ENCODE measurements at places on chromosomes 6 and 20.
A peak's percentile ranks its signal among the peaks of the same experiment; 100 is the strongest.

DNA sequence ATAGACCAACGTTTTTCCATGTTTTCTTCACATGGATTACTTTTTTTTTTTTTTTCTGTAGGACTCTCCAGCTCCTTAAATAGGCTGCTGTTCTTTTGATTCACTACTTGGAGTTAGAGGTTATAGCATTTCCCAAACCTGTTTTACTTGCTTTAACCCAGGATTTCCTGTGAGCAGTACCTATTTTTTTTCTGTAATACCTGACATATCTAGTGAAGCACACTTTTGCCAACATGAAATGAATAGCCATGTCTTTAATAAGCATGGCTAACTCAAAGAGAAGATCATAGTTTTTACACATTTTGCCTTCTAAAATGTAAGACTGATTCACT is 137.0 kb downstream of the FOXA2 start:
- H3K36me3 ChIP-seq: no peaks in the 10 kb centered on the region
- H3K4me3 ChIP-seq: no peak overlapping the region
- no peaks in the 10 kb centered on the region for H3K4me1 ChIP-seq
- no peak overlapping the region for H3K27ac ChIP-seq

GRCh38 chr6:154249499-154250298 is 106.9 kb downstream of the IPCEF1 start:
- H3K27me3 ChIP-seq: no peaks in the 10 kb centered on the region
- no peak overlapping the region for H3K27ac ChIP-seq
- H3K4me3 ChIP-seq: no peak overlapping the region
- no peaks in the 10 kb centered on the region for H3K4me1 ChIP-seq

DNA sequence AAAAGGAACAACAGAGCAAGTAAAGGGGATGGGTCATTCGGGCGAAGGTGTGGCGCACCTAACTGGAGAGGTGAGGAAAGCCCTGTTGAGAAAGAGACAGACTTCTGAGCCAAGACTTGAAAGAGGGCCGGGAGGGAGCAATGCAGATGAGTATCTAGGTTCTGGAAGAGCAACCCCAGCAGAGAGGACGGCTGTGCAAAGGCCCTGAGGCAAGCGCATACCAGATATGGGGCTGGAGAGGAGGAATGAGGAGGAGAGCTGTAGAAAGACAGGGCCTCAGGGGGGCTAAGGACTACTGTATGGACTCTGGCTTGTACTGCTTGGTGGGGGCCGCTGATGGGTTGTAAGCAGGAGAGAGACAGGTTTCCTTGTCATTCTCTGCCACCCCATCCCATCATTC is 21.9 kb downstream of the TRERF1 start:
- H3K4me1 ChIP-seq: peaks cover 10% of the 10 kb centered on the region
- H3K27me3 ChIP-seq: no peaks in the 10 kb centered on the region
- no peak overlapping the region for H3K4me3 ChIP-seq
- H3K27ac ChIP-seq: no peak overlapping the region
- DNase-seq: no peak

DNA sequence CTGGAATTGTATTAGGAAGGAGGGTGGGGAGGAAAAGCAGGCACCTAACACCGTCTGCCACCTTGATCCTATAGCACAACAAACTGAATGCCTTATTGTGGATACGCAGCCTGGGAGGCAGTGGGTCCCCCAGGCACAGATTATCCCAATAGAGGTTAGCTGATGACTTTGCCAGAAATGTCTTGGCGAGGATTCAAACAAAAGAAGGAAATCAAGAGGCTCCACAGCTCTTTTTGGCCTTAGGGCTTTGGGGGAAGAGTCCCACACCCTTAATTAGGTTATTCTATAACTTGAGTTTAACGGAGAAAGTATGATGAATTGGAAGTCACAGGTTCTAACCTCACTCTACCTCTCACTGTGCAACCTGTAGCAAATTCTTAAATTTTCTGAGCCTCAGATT is 102.0 kb downstream of the MRPL14 start:
- peaks cover 8% of the 10 kb centered on the region for H3K4me1 ChIP-seq
- DNase-seq: no peak
- no peak overlapping the region for H3K27ac ChIP-seq
- no peaks in the 10 kb centered on the region for H3K27me3 ChIP-seq
- H3K36me3 ChIP-seq: no peaks in the 10 kb centered on the region

- no peaks in the 10 kb centered on the region for H3K36me3 ChIP-seq
- peaks cover 6% of the 10 kb centered on the region for H3K4me1 ChIP-seq
- DNase-seq: no peak
- no peak overlapping the region for H3K4me3 ChIP-seq
- no peaks in the 10 kb centered on the region for H3K27me3 ChIP-seq
Observed at GRCh38 chr6:128071212-128071611, 170.4 kb upstream of the THEMIS start.

GRCh38 chr6:164396071-164397047 is 913.0 kb downstream of the C6orf118 start:
- H3K4me3 ChIP-seq: peak overlapping the region; percentile 5
- peaks cover 11% of the 10 kb centered on the region for H3K4me1 ChIP-seq
- DNase-seq: no peak
- no peaks in the 10 kb centered on the region for H3K36me3 ChIP-seq
- peak overlapping the region; percentile 74 for H3K27ac ChIP-seq

DNA sequence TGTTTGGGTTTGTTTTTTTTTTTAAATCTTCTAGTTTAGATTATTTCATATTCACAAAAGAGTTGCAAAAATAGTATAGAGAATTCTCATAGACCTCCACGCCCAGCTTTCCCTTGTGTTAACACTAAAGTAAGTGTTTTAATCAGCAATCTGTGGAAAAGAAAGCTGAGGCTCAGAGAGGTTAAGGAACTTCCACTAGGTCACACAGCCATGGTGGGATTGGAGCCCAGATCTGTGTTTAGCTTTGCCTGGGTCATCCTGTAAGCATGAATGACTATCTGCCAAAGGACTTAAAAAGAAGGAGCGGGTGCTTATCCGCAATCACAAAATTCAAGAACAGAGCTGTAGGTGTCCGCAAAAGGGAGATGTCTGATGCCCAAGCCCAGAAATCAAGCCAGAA is 60.5 kb downstream of the EDN3 start:
- H3K4me3 ChIP-seq: no peak overlapping the region
- H3K4me1 ChIP-seq: no peaks in the 10 kb centered on the region
- DNase-seq: no peak
- no peaks in the 10 kb centered on the region for H3K36me3 ChIP-seq

GRCh38 chr20:19786311-19786710 is 28.3 kb downstream of the RIN2 start:
- H3K27me3 ChIP-seq: no peaks in the 10 kb centered on the region
- no peak overlapping the region for H3K27ac ChIP-seq
- no peak overlapping the region for H3K4me3 ChIP-seq
- H3K4me1 ChIP-seq: peaks cover 18% of the 10 kb centered on the region
- no peak for DNase-seq

DNA sequence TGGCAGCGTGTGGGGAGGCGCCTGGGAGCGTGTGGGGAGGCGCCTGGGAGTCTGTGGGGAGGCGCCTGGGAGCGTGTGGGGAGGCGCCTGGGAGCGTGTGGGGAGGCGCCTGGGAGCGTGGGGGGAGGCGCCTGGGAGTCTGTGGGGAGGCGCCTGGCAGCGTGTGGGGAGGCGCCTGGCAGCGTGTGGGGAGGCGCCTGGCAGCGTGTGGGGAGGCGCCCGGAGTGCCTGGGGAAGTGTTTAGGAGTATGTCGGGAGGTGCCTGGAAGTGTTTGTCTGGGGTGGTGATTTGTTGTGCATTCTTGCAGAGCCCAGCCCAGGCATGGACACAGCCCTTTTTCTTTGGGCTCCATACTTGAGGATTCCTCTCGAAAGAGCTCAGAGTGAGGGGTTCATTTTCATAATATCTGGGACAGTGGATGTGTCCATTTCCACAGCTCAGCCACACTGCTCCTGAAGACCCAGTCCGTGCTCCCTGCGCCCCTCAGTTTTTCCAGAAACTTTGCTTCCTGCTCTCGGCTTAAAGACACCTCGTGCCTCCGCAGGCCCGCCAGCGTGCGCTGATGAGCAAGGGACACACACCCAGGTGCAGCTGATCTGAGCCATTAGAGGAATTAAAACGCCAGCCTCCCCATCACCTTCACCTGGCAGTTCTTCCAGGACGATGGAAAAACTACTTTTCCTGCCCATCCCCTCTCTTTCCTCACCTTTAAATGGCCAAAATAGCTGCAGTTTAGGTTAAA is 172.2 kb upstream of the THBS2 start:
- H3K4me3 ChIP-seq: no peak overlapping the region
- no peaks in the 10 kb centered on the region for H3K27me3 ChIP-seq
- H3K27ac ChIP-seq: no peak overlapping the region
- DNase-seq: no peak
- H3K36me3 ChIP-seq: peaks cover 2% of the 10 kb centered on the region
- peaks cover 18% of the 10 kb centered on the region for H3K4me1 ChIP-seq

- H3K27ac ChIP-seq: no peak overlapping the region
- no peak overlapping the region for H3K4me3 ChIP-seq
- H3K27me3 ChIP-seq: no peaks in the 10 kb centered on the region
- H3K36me3 ChIP-seq: no peaks in the 10 kb centered on the region
Observed at GRCh38 chr6:157519255-157520116, 138.5 kb downstream of the ZDHHC14 start.

- no peak for DNase-seq
- H3K27me3 ChIP-seq: no peaks in the 10 kb centered on the region
- no peaks in the 10 kb centered on the region for H3K36me3 ChIP-seq
- H3K4me3 ChIP-seq: no peak overlapping the region
- peaks cover 5% of the 10 kb centered on the region for H3K4me1 ChIP-seq
Observed at GRCh38 chr20:13231031-13231752, 10.1 kb downstream of the ISM1 start.

DNA sequence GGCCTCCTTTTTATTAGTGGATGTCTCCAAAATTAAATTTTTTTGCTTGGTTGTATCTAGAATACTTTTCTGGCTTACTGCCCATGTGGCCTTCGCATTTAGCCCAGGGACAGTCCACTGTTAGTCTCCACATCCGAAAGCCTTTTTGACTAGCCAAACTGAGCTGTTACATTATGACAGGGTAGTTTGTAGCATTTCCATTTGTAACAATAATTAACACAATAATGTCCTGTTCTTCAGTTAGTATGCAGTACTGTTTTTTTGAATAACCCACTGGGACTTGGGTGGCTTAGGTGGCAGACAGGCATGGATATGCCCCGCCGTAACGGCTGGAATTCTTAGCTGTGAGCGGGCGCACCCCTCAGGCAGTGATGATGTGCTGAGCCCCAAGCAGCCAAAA is 12.7 kb upstream of the BTN3A2 start:
- no peak overlapping the region for H3K27ac ChIP-seq
- no peak overlapping the region for H3K4me3 ChIP-seq
- peaks cover 1% of the 10 kb centered on the region for H3K4me1 ChIP-seq
- H3K36me3 ChIP-seq: no peaks in the 10 kb centered on the region

DNA sequence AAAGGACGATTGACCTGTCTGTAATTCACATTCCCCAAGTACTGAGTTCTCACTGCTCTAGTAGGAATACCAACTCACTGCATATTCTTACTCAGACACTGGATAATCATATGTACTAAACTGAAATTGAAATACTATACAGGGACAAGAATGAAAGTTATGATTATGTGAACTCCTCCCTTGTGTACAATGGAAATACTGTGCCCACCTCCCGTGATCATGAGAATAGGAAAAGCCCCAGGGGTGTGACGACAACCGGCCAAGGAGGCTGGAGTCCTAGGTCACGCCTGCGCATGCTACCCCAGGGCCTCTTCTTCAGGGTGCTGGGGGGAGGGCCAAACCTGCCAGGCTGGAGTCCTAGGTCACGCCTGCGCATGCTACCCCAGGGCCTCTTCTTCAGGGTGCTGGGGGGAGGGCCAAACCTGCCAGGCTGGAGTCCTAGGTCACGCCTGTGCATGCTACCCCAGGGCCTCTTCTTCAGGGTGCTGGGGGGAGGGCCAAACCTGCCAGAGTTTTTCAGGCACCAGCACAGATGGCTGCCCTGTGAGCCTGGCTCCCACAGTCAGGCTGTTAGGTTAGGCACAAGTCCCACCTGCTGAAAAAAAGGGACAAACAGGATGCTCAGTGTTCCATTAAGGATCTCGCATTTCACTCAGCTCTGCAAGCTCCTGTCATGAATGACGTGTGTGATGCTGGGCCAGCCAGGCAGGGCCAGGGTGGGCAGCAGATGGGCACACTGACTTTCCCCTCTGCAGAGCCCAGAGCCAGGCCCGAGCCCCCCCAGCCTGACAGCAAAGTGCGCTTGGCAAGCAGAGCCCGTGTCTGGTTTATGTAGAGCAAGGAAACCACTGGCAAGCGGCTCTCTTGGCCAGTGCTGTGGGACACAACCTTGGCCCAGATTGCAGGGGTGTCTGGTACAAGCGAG is 107.7 kb downstream of the FOXF2 start:
- no peak for DNase-seq
- no peaks in the 10 kb centered on the region for H3K36me3 ChIP-seq
- H3K4me1 ChIP-seq: peaks cover 11% of the 10 kb centered on the region
- H3K27ac ChIP-seq: no peak overlapping the region
- H3K27me3 ChIP-seq: no peaks in the 10 kb centered on the region
- no peak overlapping the region for H3K4me3 ChIP-seq

DNA sequence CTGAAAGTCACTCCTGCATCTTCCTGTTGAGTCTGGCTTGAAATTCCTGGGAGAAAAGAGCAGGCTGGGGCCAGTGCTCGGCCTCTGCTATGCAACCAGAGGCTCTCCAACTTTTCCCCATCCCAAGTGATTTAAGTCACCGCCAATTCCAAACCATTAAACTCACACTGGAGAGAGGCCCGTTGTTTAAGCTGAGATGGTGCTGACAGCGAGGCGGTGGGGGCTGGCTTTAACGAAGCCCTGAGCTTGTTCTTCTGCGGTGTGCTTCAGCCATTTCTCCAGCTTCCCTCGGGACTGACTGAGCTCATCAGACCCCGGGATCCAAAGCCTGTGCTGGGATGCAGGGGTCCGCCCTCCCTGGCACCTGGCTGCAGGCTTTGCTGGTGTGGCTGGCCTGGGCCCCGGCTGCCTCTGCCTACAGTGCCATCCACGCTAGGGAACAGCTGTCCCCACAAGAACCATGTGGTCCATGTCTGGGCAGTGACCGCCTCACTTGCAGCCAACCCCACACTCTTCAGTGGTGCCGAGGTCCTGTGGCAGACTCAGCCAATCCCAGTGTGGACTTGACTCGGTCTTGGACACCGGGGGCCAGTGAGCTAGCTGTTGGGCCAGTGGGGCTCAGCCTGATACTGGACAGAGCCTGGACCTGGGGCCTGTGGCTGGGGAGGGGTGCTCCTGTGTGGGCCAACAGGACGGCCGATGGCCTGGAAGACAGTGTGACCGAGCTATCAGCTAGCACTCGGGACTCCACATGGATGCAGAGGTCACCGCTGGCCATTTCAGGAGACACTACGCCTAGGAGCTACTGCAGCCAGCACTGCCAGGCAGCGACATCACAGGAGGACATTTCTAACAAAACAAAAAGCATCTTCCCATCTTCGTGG is 21.2 kb downstream of the RAMACL start:
- DNase-seq: no peak
- H3K27me3 ChIP-seq: no peaks in the 10 kb centered on the region
- H3K4me3 ChIP-seq: peak overlapping the region; percentile 39
- H3K4me1 ChIP-seq: peaks cover 4% of the 10 kb centered on the region
- no peak overlapping the region for H3K27ac ChIP-seq

All from neuronal stem cell (in vitro differentiated cells).